GDM1 (cell line): ENCODE measurements at places on chromosomes 11 and 22.
A peak's percentile ranks its signal among the peaks of the same experiment; 100 is the strongest.

- DNase-seq: no peak
Observed at GRCh38 chr11:108973402-108974162, 308.7 kb downstream of the DDX10 start.

DNA sequence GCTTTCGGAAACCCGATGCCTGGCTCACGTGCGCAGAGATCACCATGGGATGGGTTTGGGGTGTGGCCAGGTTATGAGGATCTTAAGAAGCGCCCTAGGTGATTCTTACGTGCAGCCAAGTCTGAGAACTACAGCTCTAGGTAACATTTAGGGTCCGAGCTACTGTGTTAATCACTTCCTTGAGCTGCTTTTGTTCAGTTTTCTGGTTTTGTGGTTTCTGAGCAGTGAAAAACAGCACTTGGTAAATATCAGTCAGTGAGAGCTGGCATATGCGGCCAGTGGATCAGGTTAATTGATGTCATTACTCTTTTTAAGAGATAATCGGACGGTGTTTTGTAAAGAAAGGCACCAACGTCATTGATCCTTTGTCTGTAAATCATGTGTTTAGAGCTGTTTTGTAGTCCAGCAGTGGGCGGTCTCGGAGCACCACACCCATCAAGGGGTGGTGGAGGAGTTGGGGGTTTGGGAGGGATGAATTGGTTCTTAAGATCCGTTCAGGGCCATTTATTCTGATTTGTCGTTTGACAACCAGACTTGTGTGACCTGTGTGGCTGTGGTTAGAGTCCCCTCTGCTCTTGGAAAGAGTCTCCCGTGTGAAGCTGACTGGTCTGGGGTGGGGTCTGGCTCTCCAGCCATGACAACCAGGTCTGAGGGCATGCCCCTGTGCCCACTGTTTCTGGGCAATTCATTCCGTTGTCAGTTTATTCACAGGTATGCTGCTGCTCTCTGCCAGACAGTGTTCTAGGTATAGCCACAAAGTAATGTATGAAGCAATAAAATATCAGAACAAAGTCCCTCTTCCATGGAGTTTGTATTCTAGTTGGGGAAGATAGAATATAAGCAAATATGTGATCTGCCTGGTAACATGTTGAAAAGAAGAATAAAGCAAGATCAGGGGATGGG lies 61.9 kb upstream of the SORL1-AS1 start:
- DNase-seq: no peak

- DNase-seq: peak; percentile 72
Observed at GRCh38 chr22:43090130-43090789, 1.1 kb upstream of the TTLL1 start.

DNA sequence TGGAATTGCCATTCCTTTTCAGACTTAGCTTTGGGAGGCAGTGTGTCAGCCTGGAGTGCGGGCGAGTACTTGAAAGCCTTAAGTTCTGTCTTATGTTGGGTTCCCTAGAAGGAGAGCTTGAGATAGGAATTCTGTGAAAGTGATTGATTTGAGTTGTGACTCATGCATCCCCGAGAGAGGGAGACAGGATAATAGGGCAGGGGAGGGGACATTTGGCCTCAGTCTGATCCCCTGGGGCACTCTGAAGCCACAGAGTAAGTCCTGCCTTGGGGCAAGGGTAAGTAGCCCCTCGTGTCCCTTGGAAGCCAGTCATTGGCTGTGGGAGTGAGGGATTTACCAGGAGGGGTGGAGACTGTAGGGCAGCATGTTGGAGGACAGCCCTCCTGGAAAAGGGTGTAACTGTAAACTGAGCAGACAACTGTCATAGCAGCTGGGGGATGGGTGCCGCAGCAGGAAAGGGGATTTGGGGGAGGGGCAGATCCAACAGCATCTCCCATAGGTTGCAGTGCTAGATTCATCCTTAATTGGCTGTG lies 44.0 kb downstream of the KIAA1671 start:
- no peak for DNase-seq

DNA sequence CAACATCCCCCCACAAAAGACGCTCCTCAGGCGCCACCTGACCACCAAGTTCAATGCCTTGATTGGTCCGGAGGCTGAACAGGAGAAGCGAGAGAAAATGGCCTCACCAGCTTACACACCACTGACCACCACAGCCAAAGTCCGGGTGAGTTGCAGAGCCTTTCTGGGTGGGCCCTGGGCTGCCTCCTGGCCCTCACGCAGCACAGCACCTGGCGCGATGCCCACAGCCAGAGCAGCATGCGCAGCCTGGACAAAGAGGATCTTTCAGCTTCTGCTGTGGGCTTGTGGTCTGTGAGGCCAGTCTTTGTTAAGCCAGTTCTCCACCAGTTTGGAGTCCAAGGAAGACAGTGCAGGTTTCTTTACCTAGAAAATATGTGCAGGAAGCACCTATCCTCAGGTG lies 21.6 kb downstream of the CYB5R2 start:
- DNase-seq: no peak

DNA sequence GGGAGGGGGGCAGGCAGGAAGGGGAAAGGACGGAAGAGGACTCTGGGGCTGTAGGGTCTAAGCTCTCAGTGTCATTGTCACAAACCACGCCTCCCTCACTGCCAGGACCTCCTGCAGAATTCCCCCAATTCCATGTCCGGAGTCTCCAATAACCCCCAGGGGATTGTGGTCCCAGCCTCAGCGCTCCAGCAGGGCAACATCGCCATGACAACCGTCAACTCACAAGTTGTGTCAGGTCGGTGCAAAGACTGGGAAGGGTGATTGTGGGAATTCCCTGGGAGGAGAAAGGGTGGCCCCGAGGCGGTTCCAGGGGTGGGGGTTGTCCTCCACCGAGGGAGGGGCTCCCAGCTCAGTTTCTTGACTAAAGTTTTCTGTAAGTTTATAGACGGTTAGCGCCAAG lies 86.0 kb downstream of the FEZ1 start:
- DNase-seq: no peak

- DNase-seq: no peak
Observed at GRCh38 chr11:134614141-134614540, 202.1 kb upstream of the B3GAT1 start.

- no peak for DNase-seq
Observed at GRCh38 chr11:91869686-91870085, 354.9 kb upstream of the FAT3 start.

DNA sequence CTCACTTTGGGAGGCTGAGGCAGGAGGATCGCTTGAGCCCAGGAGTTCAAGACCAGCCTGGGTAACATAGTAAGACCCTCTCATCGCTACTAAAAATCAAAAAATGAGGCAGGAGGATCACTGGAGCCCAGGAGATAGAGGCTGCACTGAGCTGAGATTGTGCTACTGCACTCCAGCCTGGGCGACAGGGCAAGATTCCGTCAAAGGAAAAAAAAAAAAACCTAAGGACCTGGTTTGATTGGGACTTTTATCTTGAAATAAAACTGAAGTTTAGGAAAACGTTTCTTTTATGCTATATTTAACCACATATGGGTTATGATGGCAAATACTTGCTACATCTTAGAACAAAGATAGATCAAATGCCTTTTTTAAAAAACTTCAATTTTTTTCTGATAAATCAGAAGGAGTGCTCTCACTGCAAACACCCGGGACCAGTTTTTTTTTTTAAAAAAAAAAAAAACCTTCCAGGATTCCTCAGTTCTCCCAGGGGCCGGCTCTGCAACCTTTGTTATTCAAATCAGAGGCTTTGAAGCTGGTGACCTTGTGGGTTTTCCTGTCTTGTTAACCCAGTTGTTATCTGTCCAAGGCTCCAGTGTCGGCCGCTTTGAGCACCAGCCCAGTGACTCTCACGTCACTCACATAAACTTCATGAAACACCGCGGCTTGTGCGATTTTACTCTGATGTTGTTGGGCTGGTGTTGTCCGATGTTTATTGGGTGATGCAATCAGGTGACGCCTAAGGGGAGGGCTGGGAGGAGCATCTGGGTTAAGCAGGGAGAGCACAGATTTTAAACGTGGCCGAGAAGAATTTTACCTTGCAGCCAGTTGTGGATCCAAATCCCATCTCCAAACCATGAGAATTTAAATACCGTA lies 24.7 kb upstream of the SLC22A12 start:
- DNase-seq: no peak

DNA sequence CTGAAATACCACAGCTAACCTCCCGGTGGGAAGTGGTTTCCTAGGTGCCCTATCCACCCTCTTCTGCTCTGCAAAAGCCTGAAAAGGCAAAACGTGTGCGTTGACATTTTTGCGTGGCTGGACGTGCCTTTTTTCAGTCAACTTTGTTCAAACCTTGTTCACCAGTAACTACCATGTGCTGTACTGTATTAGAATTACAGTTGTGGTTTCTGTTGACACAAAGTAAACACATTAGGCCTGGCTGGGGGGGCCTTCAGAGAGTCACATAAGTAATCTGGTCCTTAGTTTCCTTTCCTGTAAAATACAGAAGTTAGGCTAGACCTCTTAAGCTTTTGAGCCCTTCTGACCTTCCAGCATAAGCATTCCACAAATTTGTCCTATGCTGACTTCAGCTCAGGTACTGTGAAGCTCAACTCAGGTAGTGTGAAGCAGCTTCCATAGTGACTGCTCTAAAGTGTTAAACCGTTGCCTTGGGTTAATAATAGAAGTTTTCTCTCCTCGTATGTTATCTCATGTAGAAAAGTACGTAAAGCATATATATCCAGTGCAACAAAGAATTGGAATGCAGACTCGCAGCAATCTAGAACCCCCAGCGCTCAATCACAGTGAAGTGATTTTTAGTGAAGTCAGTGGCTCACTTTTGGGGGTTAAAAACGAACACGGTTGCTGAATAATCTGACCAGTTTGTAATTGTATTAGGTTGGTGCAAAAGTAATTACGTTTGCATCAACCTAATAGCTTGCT lies 1.8 kb downstream of the EWSR1 start:
- no peak for DNase-seq

DNA sequence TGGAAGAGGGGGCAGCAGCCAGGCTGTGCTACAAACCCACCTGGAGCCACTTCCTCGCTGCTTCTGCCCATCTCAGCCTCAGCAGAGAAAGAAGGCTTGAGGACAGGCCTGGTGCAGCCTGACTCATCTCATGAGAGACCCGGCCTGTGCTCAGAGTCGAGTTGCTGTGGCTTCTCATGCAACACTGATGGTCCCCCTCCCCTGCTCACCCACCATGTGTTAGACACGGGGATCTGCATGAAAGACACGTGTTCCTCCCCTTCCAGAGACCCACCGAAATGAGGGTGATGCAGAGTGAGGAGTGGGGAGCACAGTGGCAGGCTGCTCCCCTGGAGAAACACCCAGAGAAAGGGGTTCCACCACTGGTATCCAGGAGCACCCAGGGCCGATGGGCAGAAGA lies 15.0 kb downstream of the RTN4R start:
- no peak for DNase-seq

DNA sequence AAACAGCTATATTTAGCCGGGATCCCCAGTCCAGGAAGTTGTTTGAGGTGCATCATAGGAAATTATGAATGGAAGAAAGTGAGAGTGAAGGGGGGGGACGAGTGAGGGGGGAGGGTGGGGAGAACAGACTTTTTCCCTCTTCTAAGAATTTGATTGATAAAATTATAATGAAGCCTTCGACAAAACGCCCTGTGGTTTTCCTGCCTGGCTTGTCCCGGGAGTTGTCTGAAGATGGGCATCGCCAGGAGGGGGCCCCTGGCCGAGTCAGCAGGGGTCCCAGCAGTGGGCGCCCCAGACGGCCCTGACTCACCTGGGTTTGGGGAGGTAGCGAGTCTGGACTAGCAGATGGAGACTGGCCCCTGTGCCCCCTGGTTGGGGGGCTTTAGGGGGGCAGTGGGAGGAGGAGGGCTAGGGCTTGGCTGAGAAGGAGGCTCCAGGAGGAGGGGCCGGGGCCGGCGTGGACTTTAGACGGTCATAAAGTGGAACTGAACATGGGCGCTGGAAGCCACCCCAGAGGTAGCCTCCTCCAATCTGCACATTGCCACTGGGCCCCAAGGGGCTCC lies 336 bp upstream of the LIF start:
- DNase-seq: no peak

DNA sequence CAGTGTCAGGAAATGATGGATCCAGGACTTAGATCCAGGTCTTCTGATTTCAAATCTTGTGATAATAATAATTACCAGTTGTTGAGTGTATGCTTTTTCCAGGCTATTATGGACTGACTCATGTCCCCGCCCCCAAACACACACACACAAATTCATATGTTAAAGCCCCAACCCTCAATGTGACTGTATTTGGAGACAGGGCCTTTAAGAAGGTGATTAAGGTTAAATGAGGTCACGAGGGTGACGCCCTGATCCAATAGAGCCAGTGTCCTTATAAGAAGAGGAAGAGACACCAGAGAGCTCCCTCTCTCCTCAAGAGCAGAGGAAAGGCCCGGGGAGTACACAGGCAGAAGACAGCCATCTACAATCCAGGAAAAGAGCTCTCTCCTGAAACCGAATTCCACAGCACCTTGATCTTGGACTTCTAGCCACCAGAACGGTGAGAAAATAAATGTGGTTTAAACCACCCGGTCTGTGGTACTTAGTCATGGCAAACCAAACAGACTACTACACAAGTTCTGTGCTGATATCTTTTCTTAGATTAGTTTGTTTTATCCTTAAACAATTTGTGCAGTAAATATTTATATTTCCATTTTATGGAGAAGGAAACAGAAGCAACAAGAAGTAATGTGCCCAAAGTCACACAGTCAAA lies 8.2 kb downstream of the TMPRSS5 start:
- DNase-seq: no peak

DNA sequence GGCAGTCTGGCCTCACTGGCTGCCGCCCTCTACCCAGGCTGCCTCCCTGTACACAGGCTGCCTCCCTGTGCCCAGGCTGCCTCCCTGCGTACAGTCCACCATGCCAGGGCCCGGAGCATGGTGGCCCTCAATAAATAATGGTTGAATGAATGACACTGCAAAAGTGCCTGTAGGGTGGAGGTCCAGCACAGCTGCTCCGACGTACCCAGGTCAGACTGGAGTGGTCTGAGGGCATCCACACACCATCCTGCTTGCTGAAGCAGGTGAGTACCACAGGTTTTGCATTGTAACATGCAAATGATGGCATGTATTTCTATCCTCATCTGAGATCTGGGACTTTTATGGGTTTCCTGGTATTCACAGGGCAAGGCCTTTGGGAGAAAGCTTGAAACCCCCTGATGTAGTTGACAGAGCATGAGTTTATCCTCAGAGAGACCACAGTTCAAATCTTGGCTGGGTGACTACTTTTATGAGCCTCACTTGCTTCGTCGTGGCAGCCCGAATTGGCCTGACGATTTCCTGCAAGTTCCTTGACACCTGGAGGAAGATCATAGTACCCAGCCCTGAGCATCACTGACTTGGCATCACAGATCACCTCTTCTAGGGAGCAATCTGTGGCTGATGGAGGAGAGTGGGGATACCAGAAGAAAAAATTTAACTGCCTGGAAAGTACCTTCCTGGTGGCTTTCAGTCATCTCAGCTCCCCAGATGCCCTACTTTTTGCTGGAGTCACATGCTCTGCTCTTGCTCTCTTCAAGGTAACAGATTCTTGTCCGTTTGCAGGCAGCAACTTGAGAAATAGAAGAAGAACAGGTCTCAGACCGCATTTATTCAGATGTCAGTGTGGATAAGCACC lies 16.0 kb upstream of the CYB5R3 start:
- no peak for DNase-seq
